ENCODE measurements at places on chromosomes 5 and 9.

DNA sequence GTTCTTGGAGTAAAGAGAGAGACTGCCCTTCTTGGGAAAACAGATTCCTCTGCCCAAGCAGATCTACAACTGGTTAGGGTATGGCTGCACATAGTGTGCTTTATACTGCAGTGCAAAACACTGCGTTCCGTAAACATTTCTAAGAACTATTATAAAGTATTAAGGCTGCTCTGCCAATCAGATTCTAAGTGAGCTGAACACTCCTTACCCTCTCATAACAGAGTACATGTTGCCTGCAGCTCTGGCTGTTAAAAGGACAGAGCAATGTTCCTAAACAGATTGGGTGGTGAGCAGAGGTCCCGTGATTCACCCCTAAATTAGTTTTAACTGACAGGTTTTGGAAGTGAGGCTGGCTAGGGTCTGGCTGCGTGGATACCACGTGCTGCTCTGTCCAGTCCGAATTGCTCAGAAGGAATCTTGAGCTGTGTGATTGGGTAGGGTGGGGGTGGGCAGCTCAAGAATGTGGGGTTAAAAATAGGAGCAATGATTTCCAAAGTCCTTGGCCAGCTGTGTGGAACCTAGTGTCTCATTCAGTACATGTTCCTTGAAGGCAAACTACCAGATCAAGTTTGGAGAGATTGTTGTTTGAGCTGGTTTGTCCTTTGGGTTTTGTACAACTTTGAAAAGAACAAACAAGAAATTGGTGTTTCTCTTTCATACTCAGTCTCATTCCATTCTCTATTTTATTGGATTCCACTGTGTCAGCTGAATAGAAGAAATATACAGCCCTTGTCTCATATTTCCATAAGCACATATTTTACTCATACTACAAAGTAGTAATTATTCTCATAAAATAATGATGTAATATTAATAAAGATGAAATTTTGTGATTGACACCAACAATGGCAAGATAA lies 497.6 kb upstream of the CD180 start:
- DNase-seq: no peak

DNA sequence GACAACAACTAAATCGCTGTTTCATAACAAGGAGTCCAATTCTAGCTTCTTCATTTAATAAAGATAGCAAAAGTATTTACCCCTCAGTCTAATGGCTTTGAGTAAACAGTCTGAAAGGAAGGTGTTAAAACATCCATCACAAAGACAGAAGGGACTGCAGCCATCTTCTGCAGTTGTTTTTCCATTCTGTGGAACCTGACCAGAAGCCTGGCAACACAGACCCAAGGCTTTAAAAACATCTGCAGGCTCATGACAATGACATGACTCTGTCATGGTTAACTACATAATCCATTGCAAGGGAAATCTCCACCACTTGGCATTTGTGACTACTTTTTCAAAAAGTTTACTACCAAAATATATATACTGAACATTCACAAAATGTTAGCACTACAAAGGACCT lies 51.9 kb downstream of the ELL2 start:
- no peak for DNase-seq

- DNase-seq: no peak
Observed at GRCh38 chr5:5373351-5373989, 49.0 kb upstream of the ICE1 start.

DNA sequence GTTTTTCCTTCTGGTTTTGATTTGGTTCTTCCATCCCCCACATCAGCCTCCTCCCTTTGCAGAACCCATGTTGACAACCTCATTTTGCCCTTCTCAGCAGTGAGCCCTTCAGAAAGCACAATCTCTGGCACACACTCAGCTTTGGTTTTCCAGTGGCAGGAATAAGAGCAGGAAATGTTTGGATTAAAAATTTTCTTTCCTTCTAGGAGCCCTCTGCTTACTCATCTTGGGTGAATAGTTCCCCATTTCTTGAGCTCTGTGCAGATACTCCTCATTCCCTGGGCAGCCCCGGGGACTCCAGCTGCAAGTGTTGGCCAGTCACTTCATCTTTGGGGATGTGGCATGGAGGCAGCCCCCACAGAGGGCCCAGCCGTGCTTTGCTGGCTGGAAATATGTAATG lies 170.5 kb downstream of the NR3C1 start:
- DNase-seq: no peak

GRCh38 chr9:80648336-80648735 lies 1041.0 kb downstream of the TLE1 start:
- no peak for DNase-seq

GRCh38 chr5:96645091-96645490 lies 17.1 kb upstream of the CAST start:
- no peak for DNase-seq

DNA sequence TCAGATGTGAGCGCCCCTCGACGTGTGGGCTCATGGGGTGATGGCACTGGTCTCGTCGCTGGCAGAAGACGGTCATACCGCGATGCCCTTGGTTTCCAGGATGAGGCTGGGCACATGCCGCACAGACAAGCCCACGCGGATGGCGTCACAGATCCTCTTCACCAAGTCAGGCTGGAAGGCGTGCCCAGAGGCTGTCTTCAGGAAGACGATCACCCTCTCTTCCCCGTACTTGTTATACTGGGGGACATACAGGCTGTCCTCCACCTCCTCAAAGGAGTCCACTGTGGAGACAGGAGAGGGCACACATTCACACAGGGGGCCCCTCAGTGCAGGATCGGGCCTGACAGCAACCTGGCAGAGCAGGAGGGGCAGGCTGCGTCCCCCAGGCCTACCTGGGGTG lies 41.9 kb upstream of the ZNF354A start:
- no peak for DNase-seq

DNA sequence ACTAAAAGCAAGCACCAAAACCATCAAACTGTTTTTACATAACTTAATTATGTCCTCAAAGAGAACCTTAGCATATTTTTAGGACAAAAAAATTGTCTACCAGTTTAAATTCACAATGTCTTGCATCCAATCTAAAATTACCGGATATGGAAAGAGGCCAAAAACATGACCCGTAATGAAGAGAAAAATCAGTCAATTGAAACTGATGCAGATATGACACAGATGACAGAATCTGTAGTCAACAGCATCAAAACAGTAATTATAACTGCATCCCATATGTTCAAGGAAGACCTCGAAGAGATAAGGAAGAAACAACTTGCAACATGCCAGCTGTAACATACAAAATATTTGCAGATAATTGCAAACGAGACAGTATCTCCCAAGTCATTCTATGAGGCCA lies 473.2 kb downstream of the SEMA5A start:
- DNase-seq: no peak

- DNase-seq: peak; percentile 77
Observed at GRCh38 chr9:100437860-100438805, 11.2 kb downstream of the MSANTD3 start.

DNA sequence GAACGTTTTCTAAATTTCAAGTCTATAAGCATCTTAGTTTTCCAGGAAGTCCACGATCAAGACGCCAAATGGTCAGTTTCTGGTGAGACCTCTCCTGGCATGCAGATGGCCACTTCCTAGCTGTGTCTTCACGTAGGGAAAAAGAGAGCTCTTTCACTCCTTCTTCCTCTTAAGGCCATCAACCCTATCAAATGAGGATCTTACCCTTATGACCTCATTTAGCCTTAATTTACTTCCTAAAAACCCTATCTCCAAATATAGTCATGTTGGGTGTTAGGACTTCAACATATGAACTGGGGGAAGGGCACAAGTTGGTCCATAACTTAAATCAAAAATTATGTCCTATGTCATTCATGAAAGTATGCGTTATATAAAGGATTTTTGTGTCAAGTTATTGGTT lies 229.5 kb downstream of the ARL15 start:
- no peak for DNase-seq

- no peak for DNase-seq
Observed at GRCh38 chr9:29319736-29320513, 1746.6 kb upstream of the C9orf72 start.

DNA sequence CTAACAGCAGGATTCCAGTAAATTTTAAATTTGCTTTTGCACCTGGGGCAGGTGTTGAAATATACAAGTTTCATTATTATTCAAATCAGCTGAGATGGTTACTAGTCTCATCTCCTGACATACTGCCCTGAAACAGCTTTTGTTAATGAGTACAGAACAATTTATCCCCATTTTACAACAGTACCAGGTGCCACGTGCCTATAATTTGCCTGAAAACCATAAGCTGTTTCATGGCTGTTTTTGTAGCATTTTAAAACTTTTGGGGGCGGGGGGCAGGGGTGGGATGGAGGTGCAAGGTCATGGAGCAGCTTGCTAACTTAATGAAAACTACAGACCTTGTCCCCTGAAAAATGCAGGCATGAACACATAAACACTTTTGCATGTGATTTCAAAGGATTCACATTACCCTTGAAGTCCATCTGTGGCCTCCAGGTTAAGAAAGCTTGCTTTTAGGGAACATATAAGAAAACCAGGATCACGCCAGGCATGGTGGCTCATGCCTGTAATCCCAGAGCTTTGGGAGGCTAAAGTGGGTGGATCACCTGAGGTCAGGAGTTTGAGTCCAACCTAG lies 42.1 kb downstream of the TIMD4 start:
- DNase-seq: no peak

GRCh38 chr9:28927691-28928090 lies 1354.4 kb upstream of the C9orf72 start:
- DNase-seq: no peak

GRCh38 chr5:73564018-73564417 lies 1.4 kb downstream of the ANKRA2 start:
- no peak for DNase-seq

GRCh38 chr5:80656425-80656824 lies 1.6 kb upstream of the DHFR start:
- no peak for DNase-seq

DNA sequence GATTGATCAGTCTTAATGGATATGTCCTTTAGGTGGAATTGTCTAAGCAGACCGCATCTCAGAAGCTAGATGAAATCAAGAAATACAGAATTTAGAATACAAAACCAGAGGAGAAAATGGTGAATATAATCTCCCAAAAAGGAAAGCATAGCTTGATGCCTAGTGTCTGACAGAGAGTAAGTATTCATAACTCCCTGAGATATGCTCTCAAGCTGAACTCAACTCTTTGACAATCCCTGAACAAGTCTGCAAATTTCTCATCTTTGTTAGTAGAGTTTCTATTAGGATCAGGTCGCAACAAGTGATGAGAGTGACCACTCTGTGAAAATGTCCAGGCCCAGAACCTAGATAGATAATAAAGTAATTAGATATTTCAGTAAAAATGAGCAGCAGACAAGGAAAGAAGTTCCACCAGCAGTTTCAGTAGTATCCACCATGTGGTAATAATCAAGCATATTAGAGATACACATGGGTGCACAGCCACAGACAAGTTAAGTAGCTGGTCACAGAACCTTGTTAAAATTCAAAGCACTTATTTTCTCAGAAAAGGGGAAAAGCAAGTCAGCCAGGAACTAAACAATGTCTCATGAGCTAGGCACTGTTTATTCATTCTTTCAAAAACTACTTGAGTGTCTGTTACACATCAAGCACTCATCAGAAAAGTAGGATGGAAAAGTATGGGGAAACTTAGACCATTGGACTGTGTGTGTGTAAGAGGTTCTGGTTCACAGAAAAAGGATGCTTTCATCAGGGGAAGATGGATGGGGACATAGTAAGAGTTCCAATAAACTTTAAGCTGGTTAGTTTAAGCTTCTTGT lies 481.5 kb upstream of the TUSC1 start:
- no peak for DNase-seq

DNA sequence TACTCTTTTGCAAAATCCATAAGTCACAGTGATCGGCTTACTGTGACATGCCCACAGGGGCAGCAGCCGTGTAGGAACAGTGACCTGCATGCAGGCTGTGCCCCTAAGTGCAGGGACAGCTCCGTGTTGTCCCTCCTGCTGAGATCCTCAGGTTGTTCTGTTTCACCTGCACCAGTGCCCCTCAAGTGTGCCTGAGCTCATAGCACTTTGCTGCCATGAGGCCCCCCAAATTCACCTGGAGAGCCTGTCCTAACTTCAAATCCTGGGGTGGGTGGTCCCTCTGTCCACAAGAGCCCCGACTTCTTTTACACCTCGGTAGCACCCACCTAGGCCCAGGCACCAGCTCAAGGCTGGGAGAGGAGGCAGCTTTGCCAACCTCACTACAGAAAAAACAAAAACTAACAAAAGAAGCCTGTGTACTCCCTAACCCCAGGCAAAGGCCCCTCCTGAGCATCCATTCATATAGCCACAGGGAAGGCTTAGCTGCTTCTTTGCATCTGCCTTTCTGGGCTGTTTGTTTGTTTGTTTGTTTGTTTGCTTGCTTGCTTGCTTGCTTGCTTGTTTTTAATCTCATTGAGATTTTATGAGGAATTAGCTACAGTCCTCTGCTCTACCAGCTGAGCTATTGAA lies 214.5 kb downstream of the AUH start:
- DNase-seq: peak; percentile 19

DNA sequence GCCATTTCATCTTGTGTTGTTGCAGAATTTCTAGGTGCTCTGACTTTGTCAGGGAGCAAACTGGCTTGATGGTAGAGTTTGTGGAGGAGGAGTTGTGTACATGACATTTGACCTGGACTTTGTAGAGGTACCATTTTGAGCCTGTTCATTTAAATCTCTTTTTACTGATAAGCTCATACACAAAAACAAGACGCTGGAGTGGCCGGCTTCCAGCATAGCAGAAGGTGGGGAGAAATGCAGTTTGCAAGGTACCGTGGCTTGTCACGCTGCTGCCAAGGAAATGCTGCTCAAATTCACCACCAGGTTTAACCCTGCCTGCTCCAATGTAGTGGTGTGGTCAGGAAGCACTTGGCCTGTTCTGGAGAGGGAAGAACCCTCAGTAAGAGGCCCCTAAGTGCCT lies 18.9 kb upstream of the IQGAP2 start:
- DNase-seq: no peak

DNA sequence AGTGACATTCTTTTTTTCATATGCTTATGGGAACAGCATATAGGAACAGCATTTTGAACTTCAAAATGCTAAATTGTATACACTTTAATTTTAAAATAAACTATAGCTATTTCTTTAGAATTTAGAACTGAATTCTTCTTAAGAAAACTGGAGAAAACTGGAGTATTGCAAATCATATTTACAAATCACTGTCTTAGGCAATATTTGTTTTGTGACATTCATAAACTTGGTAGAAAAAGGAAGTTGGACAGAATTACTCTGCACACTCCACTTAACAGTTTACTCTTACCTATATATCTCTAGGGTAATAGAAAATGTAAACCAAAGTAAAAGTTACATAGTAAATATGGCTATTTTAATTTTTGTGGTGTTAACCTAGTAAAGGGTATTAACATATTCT lies 3.1 kb downstream of the DMRTA1 start:
- no peak for DNase-seq

GRCh38 chr5:177501874-177502678 lies 4.7 kb upstream of the PDLIM7 start:
- DNase-seq: no peak

DNA sequence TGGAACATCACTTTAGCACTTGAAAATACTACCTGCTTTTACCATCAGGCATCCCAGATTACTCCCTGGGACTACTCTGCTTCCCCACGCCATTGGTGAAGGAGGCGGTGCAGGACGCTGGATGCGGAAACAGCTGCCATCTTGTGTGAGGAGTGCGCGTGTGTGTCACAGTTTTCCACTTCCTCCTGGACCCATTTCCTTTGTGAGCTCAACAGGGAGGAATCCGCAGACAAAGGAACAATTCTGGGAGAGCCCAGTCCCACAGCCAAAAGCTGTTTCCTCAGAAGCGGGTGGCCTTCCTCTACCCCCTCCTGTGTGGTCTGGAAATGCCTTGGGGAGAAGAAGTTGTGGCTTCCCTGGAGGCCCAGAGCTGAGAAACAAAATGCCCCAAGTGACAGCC lies 16.8 kb downstream of the AFAP1L1 start:
- DNase-seq: no peak
